T-helper 2 cell (primary cell): ENCODE measurements at places on chromosomes 2 and 18.

DNA sequence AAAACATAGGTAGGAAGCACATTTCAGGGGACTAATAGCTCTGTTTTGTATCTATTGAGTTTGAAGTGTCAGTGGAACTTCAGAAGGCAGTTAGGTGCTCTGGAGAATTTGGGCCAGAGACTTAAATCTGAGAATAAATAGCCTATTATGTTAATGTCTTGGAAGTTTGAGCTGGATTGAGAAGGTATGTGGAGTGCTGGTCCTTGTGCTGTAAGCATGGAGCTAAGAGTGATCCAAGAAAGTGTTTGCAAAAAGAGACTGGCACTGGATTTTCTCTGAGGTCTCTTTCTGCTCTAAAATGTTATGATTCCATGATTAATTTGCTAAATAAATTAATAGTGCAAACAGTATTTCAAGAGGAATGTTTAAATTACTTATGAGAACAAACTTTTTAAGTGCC is 63.3 kb downstream of the ICOS start:
- DNase-seq: no peak

DNA sequence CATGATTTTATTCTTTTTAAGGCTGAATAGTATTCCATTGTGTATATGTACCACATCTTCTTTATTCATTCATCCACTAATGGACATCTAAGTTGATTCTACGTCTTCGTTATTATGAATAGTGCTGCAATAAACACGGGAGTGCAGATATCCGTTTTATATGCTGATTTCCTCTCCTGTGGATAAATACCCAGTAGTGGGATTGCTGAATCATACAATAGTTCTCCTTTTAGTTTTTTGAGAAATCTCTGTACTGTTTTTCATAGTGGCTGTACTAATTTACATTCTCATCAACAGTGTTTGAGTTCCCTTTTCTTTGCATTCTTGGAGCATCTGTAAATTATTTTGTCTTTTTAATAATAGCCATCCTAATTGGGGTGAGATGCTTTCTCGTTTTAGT is 114.5 kb downstream of the RGPD3 start:
- DNase-seq: no peak

DNA sequence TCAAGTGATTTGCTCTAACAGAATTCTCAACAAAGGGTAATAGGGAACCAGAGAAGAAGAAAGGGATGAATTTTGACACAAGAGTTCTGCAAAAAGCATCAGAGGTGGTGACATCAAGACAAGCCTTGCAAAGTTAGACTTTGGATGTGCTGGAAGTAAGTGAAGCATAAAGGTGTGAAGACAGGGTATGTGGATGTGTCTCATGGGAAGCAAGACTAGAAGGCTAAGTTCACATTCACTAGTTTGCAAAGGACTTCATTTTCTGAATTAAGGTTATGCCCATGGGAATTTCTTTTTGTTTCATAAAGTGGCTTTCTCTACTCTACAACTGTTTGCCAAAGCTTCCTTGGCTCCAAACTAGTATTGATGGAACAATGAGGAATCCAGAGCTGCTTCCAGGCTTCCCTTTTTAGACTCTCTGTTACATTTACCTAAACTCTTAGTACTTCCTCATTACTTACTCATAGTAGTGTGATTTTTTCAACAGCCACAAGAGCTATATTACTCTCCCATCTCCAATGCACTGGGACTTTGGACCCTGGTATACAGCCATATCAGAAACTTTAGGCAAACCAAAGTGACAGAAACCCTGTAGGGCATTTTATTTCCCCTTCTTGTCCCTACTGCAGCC is 21.1 kb upstream of the IHH start:
- DNase-seq: no peak

GRCh38 chr18:9811978-9812377 is 73.8 kb upstream of the TXNDC2 start:
- no peak for DNase-seq

- DNase-seq: no peak
Observed at GRCh38 chr2:96927405-96928171, 57.7 kb upstream of the SEMA4C start.

GRCh38 chr2:109243526-109244303 is 114.7 kb downstream of the SH3RF3 start:
- no peak for DNase-seq

DNA sequence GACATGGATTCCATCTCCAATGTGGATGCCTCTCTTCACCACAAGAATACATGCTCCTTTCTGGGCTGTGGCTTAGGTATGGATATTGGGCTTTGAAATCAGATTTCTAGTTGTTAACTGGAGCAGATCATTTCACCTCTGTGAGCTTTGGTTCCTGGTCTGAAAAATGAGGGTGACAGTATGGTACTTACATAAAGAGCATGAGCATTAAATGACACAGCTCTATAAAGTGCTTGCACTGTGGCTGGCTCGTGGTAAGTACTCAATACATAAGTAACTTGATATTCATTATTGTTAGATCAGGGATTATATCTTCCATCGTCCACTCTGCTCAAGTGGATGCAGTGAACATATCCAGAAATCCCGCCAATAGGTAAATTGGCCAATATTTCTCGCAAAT is 33.4 kb downstream of the ARHGAP25 start:
- DNase-seq: no peak

DNA sequence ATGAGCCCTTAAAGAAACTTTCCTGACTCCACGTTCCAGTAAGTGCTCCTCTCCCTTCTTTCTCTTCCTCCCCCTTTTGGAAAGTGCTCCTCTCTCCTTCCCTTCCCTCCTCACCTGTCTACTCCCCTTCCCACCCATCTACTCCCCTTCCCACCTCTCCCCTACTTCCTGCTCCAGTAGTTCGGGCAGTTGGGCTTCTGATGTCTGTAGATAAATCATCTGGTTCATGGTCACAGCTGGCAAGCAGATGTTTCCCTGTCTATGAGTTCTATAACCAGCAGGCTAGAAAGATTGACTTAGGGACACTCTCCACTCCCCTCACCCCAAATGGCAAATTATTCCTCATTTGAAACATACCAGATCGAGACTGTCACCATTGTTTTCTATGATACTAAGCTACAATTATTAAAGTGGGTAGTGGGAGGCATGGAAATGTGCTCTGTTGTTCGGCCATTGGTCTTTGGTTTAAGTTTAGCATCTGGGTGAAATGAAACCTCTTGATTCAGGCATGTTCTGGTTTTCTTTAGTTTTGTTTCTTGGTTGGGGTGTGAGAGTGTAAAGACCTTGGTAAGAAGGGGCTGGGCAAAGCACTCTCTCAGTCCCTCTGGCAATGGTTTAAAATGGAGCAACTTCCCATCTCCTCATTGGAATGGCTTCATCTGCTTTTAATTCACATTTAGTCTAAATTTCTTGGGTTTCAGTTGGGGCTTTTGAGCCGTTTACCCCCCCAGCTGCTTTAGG is 413.2 kb upstream of the SPRED2 start:
- no peak for DNase-seq

- peak; percentile 10 for DNase-seq
Observed at GRCh38 chr2:108588070-108588668, 53.9 kb downstream of the LIMS1 start.

DNA sequence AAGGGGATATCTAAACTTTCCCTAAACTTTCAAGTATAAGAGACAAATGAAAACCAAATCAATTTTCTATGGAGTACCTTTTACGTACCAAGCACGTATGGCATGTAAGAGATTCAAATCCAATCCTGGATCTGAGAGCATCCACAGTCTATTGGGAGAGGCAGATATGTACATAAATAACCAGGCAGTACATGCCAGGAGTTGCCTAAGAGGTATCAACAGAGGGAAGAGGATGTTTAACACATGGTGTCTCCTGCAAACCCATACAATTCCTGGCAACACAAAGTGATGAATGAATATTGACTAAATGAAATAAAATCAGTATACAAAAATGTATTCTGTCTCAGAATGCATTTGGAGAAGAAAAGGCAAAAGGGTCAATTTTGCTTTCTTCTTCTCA is 116.6 kb downstream of the PIGN start:
- DNase-seq: no peak

- no peak for DNase-seq
Observed at GRCh38 chr2:212940816-212941215, 210.6 kb downstream of the IKZF2 start.

DNA sequence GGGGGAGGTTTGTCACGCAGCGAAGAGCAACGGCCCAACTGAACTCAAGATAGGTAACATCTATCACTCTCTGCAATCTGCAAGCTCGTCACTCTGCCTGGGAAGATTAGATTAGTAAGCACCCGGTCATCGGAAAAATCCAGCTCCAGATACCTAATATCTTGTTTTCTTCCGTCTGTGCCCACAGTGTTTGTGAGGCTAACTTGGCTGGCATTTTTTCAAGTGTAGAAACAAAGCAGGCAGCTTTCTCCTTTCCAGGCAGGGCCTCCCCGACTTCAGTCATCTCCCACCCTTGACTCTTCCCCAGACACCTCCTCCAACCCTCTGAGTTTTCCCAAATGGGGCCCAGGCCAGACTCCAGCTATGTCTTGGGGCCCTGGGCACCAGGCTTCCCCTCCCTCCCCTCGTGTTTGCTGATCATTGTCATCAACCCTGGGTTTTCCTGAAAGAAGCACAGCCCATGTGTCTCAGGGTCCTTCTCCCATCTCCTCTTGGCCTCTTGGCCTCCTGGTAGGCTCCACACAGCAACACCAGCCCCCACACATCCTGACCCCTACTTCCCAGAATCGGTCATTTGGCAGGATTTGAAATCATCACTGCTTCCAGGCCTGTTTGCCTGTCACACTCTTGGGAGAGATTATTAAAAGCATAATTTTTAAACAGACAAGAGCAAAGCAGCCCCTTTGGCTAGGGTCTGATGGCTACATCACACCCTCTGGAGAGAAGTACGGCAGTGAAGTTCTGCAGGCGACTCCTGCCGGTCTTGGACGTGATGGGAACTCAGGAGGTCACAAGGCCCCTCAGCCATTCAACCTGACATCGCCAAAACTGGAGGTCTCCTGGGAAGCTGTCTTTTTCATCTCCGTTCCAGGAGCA is 144.9 kb upstream of the ID2 start:
- no peak for DNase-seq

GRCh38 chr2:192948316-192948715 is 753.6 kb upstream of the TMEFF2 start:
- DNase-seq: no peak

DNA sequence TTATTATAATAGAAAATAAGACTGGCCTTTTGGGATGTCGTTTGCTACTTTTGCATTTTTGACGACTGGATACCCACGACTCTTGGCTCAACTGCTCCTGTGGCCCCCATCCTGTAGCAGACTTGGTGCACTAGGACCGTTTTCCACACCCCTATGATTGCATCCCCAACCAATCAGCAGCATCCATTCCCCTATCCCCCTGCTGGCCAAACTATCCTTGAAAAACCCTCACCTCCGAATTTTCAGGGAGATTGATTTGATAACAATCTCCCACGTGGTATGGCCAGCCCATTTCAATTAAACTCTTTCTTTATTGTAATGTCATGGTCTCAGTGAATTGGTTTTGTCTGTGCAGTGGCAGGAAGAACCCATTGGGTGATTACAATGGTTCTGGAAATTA is 37.9 kb upstream of the TTR start:
- no peak for DNase-seq

- DNase-seq: no peak
Observed at GRCh38 chr2:239949075-239949474, 76.1 kb downstream of the NDUFA10 start.

DNA sequence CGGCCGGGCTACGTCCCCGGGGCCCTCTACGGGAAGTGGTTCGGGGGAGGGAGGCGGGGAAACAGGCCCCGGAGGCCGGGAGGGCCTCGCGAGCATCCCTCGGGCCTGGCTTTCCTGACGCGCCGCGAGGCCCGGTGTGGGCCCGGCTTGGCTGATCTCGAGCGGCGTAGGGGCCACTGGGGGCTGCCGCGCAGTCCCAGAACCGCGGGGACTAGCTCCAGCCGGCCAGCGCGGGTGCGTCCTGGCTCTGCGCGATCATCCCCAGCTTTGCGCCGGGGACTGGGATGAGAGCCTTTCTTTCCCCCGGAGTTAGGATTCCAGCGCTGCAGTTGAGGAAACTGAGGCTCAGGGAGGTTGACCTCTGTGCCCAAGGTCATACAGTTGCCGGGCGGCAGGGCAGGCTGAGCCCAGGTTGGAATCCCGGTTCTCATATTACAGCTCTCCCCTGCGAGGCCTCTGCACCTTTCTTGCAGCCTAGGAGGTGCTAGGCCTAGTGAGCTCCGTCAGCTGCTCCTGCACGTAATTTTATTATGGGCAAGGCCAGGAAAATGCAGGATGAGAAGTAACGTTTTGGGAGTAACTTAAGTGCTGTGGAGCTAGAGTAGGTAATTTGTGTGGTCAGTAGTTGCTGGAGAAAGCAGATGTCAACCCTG is 501 bp downstream of the LPIN1 start:
- no peak for DNase-seq

DNA sequence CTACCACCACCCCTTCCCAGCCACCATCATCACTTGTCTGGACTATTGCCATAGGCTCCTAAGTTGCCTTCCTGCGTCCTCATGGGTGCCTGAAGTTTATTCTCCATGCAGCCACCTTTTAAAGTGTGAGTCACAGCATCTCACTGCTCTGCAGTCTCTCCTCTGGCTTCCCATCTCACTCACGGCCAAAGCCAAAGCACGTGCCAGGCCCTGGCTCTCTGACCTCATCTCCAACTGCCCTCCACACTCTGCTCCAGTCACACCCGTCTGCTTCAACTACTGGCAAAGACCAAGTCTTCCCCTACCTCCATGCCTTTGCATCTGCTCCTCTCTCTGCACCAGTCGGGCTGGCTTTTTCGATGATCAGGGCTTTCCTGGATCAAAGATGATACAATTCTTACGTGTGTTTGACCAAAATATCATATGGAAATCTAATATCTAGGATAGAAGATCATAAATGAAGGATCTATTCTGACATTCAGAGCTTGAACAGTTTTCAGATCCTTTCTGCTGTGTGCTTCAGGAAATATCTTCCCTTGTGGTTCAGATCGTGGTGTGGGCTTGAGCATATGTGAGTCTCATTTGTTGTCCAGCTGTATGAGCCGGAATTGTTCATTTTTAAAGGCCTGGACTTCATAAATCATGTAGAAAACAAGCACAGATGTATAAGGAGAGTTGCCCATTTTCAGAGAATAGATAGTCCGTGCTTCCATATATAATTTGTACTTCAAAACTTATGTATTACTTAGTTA is 175.6 kb downstream of the PRKCE start:
- no peak for DNase-seq

DNA sequence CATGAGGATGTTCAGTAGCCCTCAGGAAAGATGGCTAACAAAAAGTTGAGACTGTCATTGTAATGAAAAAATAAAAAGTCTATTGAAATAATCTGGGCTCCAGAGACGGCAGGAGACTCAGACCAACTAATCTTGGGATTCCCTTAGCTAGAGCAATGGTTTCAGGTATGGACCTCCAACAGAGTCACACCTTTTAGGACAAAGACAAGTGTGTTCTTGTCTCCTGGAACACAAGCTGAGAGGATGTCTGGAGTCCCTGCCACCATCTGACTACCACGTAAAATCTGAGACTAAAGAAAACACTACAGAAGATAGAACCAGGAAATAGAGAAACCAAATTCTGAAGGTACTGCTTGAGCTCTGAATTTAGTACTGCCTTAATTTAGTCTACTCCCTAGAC is 103.3 kb upstream of the RBBP8 start:
- no peak for DNase-seq

GRCh38 chr2:217950401-217950871 is 52.4 kb downstream of the TNS1 start:
- DNase-seq: no peak

- DNase-seq: no peak
Observed at GRCh38 chr2:3505771-3506170, 13.6 kb downstream of the ADI1 start.

- DNase-seq: no peak
Observed at GRCh38 chr2:43609290-43609918, 13.6 kb upstream of the THADA start.

- no peak for DNase-seq
Observed at GRCh38 chr2:96427917-96428316, 77.2 kb downstream of the NEURL3 start.

GRCh38 chr2:158291544-158292180 is 164.9 kb downstream of the CCDC148 start:
- no peak for DNase-seq
